Effector CD4-positive, alpha-beta T cell (primary cell): ENCODE measurements at places on chromosomes 1 and 21.

DNA sequence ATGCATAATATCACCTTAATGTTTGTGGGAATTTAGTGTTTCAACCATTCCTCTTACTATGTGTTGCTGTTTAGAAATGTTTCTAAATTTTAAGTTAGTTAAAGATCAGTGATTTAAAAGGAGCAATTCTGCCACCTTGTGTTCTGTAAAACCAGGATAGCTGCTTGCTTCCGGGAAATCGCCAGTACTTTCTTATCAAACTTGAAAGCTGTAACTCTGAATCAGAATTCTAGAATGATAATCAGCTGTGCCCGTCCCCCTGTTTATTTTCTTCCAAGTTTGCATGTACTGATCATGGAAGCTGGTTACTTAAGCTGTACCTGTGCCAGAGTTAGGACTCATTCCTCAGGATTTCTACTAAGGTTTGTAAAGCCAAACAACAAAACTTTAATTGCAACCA lies 656.4 kb downstream of the LTN1 start:
- DNase-seq: no peak

DNA sequence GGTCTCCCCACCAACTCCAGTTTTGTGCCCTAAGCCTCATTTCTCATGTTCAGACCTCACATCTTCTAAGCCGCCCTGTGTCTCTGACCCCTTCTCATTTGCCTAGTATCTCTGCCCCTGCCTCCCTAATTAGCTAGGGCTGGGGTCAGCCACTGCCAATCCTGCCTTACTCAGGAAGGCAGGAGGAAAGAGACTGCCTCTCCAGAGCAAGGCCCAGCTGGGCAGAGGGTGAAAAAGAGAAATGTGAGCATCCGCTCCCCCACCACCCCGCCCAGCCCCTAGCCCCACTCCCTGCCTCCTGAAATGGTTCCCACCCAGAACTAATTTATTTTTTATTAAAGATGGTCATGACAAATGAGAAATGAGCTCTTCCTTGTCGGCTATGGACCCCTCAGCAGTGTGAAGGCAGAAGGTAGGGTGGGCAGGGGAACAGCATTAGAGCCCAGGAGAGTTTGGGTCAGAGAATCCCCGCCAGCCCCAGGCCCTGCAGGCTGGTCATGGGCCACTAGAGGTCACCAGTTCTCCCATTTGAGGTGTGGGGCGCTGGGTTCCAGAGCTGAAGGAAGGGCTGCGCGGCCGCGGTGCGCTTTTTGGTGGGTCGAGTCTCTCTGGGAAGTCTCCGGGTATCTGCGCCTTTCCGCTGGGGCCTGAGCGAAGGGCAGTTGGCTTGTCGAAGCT lies 11.5 kb downstream of the ADAMTSL4 start:
- peak; percentile 65 for DNase-seq

DNA sequence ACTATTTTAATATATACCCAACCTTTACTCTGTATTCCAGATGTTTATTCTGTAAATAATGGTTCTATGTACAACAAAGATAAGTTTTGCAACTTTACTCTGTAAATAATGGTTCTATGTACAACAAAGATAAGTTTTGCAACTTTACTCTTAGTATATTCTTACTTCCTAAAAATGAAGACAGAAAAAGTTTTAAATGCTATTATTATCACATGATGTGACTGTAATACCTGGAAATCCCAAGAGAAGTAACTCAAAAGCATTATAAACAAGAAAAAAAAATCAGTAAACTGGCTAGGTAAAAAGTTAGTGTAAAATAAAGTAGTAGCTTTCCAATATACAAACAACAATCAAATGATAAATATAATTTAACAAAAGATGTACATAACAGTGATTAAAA lies 18.5 kb upstream of the EXO1 start:
- DNase-seq: no peak

- no peak for DNase-seq
Measured at GRCh38 chr1:245749053-245749452, 594.3 kb downstream of the KIF26B start.

DNA sequence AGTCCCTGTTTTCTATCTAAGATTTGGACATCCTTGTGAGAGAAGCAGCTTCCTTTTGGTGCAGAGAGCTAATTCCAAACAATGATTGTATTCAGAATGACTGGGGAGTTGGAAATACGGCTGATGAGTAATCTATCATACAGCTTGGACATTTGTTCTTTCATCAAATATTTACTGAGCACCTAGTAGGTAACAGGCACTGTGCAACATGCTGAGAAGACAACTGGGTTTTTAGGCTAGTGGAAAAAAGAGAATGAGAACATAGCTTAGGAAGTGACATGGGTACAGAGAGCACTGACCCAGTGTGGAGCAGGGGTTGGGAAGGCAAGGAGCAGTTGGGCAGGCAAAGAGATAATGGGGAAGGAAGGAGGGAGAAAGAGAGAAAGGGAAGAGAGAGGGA lies 87.5 kb downstream of the TBX19 start:
- DNase-seq: no peak

- no peak for DNase-seq
Measured at GRCh38 chr1:160623862-160624261, 23.0 kb downstream of the SLAMF1 start.

DNA sequence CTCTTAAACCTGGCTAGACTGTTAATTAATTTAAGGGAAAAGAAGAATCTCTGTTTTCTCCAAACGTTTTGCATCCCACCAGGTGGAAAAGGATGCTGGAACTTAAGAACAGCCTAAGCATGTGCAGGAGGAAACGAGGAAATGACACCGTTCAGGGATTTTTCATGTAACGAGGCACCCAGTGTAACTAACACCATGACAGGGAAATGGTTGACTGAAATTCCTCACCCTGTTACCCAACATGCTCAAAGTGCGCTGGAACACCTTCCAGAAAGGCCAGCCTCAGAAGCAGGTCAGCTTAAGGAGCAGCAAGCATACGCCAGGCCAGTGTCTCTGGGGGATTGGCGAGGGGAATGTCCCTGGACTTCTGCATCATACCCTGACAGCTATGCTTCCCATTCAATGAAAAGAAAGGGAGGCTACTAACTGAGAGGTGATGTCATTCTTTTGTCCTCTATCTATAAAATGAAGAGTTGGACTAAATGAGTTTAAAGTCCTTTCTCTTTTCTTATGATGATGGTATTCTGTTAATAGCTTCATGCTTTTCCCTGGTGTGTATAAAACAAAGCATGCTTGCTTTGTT lies 21.6 kb downstream of the TNN start:
- DNase-seq: no peak

DNA sequence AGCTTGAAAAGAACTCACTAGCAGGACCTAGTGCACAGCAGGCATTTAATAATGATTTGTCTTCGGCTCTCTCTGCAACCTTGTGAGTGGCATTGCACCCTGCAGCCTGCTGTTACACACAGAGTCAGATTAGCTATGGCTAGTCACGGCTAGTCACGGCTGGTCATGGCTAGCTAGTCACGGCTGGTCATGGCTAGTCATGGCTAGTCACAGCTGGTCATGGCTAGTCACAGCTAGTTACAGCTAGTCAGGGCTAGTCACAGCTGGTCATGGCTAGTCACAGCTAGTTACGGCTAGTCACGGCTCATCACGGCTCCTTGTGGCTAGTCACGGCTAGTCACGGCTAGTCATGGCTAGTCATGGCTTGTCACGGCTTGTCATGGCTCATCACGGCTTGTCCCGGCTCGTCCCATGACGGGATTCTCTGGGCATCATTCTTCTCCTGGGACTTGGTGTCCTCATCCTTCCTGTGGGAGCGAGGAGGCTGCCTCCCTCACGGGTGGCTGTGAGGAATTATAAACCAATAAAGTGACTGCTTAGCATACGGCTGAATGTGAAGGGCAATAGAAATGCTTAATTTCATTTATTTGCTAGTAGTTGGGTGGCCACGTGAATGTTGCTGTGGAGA lies 12.5 kb upstream of the KIF26B start:
- no peak for DNase-seq

- DNase-seq: no peak
Measured at GRCh38 chr1:32954168-32954567, 10.4 kb downstream of the RNF19B start.

GRCh38 chr1:87451229-87451920 lies 122.7 kb downstream of the LMO4 start:
- DNase-seq: no peak

- no peak for DNase-seq
Measured at GRCh38 chr21:46428286-46428685, 30.4 kb upstream of the DIP2A start.

DNA sequence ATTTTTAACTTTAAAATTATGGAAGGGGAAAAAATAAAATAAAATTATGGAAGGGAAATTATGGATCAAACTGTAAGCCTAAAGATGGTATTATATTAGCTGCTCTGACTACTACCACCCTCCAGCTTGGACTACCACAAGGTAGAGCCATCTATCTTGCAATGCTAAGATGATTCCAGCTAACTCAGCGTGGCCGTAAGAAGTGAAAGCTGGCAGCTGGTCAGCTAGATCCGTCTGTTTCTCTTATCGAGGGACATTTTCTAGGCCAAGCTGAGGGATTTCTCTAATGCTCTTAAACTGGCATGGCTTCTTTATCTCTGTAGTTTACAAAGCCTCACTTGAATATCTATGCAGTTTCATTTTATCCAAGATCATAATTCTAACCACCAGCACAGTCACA lies 31.5 kb downstream of the LYST start:
- no peak for DNase-seq

DNA sequence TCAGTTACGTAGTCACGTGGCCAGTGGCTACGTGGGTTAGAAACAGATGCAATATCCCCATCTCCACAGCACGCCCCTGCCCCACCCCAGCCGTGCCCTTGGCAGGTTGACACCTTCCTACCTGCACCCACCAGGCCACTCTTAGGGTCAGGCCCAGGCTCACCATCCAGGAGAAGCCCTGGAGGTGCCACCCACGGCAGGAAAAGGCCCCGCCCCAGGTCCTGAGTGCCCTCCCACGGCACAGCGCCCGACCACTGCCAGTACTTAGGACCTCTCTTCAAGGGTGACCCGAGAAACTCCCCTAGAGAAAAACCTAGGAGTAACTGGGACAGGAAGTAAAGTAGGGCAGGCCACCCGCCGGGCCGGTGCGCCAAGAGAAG lies 1.5 kb downstream of the C1orf35 start:
- no peak for DNase-seq

GRCh38 chr1:17441265-17441992 lies 2.0 kb upstream of the RCC2 start:
- no peak for DNase-seq

- no peak for DNase-seq
Measured at GRCh38 chr1:222769181-222769580, 32.2 kb downstream of the FAM177B start.

DNA sequence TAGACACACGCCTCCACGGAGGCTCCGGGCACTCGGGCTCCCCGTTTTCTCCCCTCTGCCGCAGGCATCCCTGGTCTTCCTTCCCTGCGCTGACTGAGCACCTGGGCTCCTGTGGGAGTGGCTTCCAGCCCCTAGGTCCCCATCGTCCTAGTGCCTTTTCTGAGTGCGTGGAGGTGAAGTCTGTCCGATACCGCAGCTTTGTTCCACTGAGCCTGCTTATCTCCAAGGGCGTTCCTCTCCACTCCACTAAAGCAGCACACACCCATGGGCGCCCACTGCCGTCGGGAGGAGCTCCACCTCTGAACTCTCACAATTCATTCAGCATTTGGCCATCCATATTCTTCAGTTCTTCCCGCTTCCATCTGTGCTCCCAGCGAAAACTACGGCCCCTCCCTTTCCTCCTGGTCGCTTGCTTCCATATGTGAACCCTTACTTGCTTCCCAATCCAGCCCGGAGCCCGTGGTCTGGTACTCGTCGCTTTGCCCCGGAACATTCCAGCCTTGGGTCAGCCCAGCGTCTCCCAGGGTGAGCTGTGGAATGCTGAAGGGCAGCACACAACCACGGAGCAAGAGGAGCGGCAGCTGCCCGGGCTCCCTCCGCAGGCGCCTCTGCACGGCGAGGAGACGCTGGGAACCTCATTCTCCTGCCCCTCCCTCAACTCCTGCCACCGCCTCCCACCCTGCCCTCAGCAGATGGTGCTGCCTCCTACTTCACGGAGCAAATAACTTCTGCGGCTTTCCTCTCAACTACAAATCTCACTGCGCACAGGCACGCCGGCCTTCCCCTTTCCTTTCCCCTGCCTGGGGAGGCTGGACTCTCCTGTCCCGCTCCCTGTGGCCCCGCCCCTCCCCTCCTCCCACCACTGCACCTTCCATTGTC lies 27.5 kb downstream of the ATP8B2 start:
- peak; percentile 25 for DNase-seq

DNA sequence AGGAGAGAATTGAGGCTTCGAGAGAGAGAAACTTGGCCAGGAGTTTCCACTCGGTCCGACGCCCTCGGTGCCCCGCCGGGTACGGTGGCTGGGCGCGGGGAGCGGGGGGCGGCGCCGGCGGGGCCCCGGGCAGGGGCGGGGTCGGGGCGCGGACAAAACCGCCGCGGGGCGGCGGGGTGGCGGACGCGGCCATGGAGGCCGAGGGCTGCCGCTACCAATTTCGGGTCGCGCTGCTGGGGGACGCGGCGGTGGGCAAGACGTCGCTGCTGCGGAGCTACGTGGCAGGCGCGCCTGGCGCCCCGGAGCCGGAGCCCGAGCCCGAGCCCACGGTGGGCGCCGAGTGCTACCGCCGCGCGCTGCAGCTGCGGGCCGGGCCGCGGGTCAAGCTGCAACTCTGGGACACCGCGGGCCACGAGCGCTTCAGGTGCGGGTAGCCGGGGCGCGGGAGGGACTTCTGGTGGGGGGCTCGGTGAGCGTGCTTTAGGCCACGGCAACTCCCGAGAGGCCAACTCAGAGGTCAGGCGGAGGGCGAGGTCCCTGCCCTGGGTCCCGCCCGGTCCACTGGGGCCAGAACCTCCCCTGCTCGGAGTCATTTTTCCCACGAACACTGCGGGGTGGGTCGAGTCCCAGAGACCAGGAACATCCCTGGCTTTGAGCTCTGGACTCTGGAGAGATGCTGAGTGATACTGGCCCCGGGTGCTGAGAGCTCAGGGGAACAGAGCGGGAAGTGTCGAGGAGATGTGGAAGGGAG lies 431 bp downstream of the RAB42 start:
- no peak for DNase-seq

- no peak for DNase-seq
Measured at GRCh38 chr1:7345516-7345915, 425.6 kb upstream of the VAMP3 start.

DNA sequence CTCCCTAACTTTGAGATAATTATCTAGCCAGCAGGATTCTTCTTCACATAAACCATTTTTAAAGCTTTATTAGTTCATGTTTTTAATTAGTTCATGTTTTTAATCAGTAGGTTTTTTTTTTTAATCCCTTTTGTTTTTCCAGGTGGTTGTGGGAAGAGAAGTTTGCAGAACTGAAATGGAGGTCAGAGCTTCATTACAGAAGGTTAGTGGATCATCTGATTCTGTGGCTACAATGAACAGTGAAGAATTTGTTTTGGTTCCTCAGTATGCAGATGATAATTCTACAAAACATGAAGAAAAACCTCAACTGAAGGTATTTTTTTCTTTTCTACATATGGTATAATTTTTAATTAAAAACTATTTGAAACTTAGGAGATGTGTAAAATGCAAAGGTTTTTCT lies 59.7 kb downstream of the RABGAP1L start:
- no peak for DNase-seq

DNA sequence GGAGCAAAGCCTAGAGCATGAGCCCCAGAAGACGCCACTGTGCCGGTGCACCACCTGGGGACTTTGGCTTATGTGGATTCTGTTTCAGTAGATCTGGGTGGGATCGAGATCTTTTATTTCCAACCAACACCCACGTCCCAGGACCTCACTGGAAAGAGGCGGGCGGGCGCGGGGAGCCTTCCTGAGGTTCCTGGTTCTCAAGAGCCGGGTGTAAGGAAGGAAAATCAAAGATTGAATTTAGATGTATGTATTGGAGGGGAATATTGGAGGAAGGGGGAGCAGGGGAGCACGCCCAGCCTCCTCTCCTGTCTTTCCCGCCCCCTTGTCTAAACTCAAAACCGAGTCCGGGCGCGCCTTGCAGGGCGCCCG lies 6.2 kb upstream of the OLIG2 start:
- no peak for DNase-seq

- no peak for DNase-seq
Measured at GRCh38 chr1:212860713-212861581, 2.9 kb downstream of the FLVCR1 start.
